Tibial artery (tissue), 4 donors: ENCODE measurements at places on chromosomes 1 and 21.

DNA sequence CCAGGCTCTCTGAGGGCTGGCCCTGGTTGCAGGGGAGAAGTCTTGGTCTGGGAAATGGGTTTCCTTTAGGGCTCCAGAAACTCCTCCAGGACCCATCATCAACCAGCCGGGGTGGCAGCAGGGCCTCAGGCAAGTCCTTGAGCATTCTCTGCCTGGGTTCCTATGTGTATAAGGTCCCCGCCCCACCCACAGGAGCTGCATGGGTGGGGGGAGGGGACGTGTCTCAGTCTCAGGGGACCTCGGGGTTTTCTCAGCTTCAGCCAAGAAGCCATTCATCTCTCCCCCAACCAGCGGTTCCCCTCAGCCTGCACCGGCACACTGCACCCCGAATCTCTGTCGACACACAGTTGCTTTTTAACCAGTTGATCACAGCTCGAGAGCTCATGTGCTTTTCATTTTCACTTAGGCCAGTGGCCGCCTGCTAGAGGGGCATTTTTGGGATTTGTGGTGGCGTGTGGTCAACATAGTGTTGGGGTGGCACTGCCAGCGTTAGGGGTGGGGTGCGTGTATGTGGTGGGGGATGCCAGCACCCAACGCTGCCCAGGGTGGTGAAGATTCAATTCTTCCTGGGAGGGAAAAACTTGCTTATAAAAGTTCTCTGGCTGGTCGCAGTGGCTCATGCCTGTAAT, 6.5 kb downstream of the RUNX3 start:
- no peak for DNase-seq

GRCh38 chr1:151340870-151341754, 5.9 kb downstream of the RFX5 start:
- DNase-seq = no peak

GRCh38 chr1:221824025-221824424, 82.1 kb upstream of the DUSP10 start:
- no peak for DNase-seq

DNA sequence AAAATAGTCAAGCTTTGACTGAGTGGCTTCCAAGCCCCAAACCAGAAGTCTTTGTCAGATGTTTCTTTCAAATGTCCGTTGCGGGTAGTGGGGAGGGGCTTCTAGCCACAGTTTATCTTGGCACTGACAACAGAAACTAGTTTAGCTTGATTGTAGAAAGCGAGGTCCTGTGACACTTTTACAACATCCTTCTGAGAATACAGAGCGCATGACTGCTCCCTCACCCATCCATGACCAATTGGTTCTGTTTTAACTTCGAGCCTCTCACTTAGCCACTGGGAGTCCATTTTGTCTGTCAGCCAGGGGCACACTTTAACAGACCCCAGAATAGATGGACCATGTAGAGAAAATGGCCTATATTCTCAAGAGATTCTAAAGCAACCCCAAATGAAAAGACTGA, 199.2 kb upstream of the ST6GALNAC5 start:
- no peak for DNase-seq

DNA sequence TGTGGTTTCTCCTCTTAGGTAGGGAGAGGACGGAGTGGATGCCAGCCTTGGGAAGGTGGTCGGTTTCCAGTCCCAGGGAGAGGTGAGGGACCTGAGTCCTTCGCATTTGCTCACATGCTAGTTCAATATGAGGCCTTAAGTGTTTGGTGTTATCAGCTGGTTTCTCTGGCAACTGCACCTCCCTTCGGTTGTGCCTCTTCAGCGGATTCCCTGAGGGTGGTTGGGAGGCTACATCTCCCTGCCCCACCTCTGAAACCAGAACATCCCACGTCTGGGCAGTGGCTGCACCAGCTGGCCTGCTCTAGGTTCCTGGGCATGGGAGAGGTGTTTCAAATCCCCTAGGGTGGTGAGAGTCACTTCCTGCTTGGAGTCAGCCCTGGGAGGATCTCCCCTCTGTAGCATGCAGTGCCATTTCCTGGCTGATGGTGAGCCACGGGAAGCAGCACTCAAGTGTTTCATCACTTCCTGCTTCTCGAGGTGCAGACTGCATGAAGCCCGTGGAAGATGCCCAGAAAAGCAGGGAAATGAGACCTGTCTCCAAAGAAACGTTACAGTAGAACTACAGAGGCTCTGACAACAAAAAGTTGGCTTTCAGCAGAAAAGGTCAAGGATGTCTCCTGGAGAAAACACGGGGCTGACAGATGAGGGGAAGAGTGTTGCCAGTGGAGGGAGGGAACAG, 4.5 kb downstream of the TMEM125 start:
- peak; percentile 35 for DNase-seq

DNA sequence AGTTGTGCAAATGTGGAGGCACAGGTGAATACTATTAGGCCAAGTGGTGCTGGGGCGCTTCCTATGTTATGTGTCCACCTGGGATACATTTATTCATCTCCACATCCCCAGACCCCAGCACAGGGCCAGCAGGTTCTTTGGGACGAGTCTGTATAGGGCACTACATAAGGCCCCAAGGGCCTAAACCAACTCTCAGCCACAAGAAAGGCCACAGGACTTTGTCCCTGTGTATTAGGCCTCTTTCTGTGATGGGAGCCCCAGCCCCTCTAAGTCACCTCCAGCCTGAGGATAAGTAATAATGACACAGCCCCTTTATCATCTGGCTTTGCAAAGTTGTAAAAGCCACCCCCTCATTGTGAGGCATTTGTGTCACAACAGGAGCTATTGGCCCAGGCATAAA, 79.2 kb upstream of the CD1D start:
- no peak for DNase-seq

DNA sequence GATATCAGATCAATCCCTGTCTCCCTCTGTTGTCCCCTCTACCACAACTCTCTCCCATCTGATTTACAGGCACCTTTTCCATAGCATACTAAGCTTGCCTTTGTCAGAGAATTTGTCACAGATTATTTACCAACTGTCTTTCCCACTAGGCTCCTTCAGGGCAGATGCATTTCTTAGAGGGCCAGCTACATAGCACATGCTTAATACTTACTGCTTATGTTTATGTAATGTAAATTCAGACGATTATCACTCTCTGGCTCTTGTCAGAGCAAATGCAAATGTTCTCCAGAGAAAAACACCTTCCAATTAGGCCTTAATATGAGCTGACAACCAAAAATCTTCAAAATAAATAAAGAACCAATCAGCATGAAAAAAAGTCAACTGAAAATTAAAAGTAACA, 15.3 kb upstream of the RABGGTB start:
- DNase-seq = no peak

- DNase-seq = peak; percentile 63
Observed at GRCh38 chr1:150995896-150996295, 10.8 kb downstream of the MINDY1 start.

DNA sequence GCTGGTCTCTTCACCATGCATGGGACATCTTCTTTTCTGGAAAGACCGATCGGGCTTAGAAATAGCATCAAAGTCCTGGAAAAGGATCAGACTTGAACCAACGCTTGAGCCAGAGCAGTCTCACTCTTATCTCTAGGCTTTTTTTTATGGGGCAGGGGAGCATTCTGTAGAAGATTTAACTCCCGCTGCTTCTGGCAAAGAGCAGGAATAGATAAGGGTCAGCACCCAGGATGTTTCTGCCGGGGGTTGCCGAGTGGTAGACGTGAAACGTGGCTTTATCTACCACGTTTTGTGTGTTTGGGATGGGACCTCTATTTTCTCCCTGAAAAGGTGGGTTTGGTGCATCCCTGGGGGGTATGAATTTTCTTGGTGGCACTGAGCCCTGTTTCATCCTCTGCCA, 18.8 kb downstream of the SPSB1 start:
- no peak for DNase-seq

DNA sequence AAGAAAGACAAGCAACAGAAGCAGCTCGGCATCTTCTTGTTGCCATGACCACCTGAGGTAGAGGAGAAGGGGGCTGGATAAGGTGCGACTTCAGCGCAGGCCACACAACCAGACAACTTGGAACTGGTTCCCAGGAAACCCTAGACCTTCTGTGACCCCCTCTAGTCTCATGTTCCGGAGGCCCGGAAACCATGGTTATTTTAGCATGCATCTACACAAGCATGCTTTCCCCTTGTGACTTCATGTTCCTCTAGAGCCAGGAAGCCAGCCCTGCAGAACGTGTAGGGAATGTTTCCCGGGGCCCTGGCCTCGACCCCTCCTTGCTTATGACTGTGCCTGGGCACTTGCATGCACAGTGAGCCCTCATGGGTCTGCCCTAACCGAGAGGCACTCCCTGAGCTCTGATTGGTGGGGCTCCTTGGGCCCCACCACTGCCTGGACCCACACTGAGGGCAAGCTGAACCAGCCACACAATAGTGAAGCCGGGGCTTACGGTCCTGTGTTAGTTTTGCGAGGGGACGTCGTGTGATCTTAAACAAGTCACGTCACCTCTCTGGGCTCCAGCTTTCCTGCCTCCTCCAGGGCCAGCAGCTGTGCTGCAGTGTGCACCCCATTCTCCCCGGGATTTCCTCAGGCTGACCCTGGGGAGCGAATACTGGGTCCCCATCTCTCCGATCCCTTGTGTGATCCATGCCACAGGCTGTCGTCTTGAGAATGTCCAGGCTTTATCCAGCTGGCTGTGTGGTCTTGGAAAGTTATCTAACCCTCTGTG, 12.0 kb upstream of the MX2 start:
- DNase-seq = no peak

DNA sequence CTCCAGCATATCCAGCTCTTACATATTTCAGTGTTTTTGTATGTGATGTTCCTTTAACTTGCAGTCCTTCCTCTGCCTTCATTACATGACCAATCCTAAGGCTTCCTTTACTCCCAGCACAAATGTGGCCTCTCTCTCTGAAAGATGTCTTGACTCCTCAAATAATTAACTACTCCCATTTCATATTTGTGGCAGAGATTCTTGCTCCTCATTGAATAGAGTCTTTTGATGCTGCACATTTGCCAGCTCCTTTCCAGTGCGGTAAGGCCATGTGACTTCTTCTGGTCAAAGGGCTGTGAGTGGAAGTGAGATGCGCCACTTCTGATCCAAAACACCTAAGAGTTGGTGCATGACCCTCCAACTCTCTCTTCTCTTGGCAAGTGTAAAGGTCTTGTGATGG, 19.1 kb upstream of the LAMC1 start:
- DNase-seq = no peak

GRCh38 chr1:85199667-85200462, 951 bp downstream of the SYDE2 start:
- peak; percentile 20 for DNase-seq

DNA sequence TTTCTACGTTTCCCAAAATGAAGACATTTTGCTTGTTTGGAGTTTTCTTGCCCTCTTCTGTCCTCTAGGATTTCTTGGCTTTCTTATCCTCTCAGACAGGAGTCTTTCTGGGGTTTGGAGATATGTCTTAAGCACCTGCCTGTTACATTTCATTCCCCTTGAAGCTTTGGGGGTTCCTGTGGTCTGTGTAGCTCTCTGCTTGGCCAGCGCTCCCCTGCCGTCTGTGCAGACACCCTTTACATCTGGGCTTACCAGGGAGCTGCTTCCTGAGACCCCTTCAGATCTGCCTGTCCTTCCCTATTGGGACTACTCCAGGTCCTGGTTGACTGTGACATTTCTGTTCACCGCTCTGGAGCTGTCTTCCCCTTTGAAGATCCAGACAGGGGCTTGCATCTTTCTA, 171.9 kb upstream of the CSF3R start:
- DNase-seq = no peak

- no peak for DNase-seq
Observed at GRCh38 chr1:7509598-7509997, 261.5 kb upstream of the VAMP3 start.

- DNase-seq = peak; percentile 28
Observed at GRCh38 chr1:222095606-222096475, 354.0 kb upstream of the DUSP10 start.

DNA sequence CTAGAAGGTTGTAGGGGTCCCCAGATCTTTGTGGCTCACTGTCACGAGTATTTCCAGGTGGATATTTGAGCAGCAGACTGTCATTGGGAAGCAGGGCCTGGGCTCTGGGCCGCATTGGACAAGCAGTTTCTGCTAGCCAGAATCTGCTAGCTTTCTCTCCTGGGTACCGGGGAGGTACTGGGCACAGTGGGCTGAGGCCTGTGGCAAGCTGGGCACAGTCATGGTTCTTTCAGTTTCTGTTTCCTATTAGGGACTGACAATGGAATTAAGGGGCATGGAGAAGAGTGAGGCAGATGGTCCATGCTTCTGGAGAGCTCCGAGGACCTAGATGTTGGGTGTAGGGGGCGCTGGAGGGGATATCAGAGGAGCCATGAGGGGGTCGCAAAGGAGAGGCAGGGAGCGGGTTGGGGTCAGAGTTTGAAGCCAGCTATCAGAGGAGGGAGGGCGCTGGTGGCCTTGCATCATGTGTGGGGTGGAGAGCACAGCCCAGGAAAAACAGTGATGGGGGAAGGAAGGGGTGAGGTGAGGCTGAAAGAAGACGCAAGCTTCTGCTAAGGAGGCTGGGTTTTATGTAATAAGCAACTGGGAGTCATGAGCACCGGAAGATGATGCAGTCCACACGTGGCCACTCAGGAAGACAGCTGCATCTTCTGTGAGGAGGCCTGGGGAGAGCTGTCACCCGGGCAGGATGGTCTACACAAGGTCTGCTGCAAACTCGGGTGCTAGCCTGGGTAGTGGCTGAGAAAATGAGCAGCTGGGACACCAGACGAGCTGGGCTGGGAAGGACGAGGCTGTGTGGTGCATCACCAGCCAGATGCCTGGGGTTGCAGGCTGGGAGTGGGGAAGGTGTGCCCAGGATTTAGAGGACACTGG, 72.7 kb downstream of the IER5 start:
- DNase-seq = no peak

DNA sequence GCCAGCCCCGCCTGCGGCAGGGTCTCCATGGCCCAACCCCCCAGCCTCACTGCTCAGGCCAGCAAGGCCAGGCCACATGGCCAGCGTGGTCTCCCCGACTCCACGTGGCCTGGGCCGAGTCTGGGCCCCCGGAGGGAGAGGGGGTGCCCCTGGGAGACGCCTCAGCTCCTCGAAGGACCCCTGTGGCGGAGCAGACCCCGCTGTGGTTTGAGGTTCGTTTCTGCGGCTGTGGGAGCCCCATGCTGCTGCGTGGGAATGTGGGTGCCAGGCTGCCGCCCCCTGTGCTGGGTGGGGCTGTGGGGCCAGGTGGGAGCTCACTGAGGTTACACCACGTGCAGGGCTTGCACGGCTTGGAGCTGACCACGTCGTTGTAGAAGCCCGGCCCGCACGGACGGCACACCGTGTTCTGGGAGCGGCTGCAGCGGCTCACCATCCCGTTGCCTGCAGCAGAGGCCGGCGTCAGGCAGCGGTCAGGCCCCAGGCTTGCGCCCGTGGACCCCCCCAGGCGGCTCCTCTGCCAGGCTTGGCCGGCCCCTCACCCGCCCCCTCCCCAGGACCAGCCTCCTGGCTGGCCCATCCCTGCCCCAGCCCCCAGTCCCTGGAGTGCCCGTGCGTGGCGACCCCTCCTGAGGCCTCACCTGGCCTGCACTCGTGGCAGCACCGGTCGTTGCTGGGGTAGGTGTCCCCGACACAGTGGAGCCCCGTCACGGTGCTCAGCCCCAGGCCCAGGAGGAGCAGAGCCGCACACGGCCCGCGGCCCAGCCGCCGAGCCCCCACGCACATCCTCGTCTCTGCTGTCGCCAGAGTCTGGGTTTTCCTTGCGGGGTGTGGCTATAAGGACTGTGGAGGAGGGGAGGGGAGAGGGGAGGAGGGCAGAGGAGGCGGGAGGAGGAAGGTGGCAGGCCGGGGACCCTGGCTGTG, at the start of gene TNFRSF4:
Gene TNFRSF4 (minus strand): TSS at position 809 of the 921 bp plus-strand sequence. CDS start 26 bp downstream, at position 783.
- DNase-seq = no peak

GRCh38 chr1:204780630-204781029, 90.0 kb upstream of the NFASC start:
- DNase-seq = no peak

- peak; percentile 93 for DNase-seq
Observed at GRCh38 chr1:27563591-27564471, 40.1 kb downstream of the AHDC1 start.

GRCh38 chr1:168005529-168005928, 68.7 kb upstream of the MPC2 start:
- DNase-seq = no peak

- no peak for DNase-seq
Observed at GRCh38 chr1:53326598-53327181, 1.2 kb downstream of the LRP8 start.
